ENCODE measurements at places on chromosomes 6 and 20. TPM values are rescaled to one million over a fixed set of nuclear protein-coding genes. Genes with fewer than 3 reads are reported as not detected.

DNA sequence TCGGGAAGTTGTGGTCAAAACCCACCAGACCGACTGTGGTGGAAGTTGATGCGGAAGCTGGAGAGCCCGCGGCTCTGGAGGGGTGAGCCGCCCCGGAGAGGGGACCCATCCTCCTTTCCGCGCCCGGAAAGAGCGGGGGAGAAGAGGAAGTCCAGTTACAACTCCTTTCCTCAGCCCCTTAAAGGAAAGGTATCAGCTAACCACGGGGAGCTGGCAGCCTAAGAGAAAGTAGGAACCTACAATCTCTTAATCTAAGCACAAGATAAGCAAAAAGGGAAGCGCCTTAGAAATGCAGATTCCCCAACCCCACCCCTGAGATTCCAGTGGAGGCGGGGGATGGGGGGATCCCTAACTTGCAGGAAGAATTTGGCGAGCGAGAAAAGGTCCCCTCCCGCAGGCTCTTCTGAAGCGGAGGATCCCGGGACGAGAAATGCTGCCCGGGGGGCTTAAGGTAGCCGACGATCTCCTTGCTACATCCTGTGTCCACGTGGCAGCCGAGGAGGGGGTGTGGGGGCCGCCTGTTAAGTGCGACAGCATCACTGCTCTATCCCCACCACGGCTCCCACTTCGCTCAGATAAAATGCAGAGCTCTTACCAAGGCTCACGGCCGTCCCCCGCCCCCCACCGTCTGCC, 87.5 kb downstream of the ZFP64 start:
- DNase-seq, result no peak

DNA sequence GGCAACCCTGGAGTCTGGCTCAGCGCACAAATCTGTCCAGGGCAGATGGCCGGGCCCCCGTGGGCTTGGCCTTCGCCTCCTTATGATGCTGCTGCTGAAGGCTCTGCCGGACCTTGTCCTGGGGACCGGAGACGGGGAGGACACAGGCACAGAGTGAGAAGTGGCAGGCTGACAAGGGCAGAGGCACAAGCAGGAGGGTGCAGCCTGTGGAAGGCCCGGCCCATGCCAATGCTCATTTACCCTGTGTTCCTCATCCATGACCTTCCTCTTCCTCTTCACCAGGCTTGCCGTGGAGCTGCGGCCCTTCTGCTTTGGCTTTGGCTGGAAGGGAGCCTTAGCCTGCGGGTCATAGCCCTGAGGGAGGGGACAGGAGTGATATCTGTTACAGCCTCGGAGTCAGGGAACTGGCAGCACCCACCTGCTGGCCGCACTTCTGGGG, 2.4 kb downstream of the B3GALT4 start:
- DNase-seq, result no peak

- DNase-seq, result no peak
Measured at GRCh38 chr20:53146201-53146891, 174.2 kb downstream of the TSHZ2 start.

GRCh38 chr20:54822386-54822785, 347.0 kb downstream of the DOK5 start:
- DNase-seq, result no peak

DNA sequence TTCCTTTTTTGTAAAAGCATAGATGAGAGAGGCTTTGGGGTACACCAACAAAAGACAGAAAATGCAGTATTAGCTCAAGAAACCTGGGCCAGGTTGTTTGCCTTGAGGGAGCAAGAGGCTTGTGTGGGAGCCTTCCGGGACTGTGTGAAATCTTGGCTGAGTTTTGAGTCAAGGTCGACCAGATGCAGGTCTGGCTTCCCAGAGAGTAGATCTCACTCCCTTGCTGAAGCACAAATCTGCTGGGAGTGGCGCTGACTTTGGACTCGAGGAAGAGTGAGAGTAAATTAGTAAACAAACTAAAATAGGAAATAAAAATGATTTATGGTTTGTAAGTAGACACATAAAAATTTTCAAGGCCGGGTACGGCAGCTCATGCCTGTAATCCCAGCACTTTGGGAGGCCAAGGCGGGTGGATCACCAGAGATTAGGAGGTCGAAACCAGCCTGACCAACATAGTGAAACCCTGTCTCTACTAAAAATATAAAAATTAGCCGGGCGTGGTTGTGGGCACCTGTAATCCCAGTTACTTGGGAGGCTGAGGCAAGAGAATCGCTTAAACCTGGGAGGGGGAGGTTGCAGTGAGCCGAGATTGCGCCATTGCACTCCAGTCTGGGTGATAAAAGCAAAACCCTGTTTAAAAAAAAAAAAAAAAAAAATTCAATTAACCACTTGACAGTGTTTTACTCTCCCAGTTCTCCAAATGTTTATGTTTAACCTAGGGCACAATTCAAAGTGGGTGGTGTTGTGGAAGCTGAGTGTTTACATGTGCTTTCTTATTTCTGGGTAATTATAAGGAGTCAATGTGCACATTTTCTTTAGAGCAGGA, 27.7 kb upstream of the EDN1 start:
- DNase-seq, result no peak

- DNase-seq, result no peak
Measured at GRCh38 chr6:34157236-34157830, 11.4 kb upstream of the GRM4 start.

GRCh38 chr6:169201985-169202384, 51.7 kb downstream of the THBS2 start:
- no peak for DNase-seq

DNA sequence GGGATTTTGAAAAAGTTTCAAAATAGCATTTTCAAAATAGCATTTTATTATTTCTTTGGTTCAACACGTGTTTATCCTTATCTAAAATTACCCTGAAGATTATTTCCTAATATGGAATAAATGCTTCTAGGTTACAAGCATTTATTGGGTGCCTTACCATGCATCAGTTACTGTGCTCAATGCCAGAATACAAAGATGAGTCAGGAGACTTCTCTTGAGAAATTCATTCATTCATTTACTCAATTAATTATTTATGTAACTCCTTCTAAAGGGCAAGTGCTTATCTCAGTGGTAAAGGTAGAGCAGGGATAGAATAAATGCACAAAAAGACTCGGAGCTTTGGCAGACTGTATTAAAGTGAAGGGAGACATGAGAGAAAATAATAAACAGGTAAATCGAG, 150.1 kb upstream of the PDE7B start:
- peak; percentile 3 for DNase-seq

- peak; percentile 55 for DNase-seq
Measured at GRCh38 chr6:81451787-81452186, 300.7 kb downstream of the TENT5A start.

DNA sequence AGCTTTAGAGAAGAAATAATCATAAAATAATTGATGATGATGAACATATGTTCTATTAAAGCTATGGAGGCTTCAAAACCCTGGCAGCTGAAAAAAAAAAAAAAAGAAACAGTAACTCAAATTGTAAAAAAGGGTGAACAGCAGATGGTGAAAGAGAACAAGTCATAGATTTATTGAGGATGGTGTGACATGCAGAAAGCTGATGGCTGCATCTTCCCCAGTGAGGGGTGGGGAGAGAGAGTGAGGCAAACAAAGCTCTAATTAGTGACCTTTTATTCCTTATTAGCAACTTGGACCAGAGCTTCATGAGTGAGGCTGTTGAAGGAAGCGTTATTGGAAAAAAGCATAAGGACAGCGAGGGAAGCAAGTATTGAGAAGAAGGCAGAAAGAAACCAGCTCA, 191.7 kb downstream of the EDN1 start:
- DNase-seq, result no peak

- DNase-seq, result no peak
Measured at GRCh38 chr6:53614676-53615075, 50.9 kb downstream of the KLHL31 start.

DNA sequence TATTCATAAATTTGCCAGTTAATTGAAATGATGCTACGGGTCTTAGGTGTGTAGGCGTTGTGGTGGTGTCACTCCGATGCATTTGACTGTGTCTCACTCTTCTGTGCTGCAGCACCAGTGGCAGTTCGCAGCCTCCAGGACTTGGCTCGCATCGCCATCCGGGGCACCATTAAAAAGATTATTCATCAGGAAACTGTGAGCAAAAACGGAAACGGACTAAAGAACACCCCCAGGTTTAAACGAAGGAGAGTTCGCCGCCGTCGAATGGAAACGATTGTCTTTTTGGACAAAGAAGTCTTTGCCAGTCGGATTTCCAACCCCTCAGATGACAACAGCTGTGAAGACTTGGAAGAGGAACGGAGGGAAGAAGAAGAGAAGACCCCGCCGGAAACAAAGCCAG, 17.6 kb downstream of the PCMTD2 start:
- no peak for DNase-seq

DNA sequence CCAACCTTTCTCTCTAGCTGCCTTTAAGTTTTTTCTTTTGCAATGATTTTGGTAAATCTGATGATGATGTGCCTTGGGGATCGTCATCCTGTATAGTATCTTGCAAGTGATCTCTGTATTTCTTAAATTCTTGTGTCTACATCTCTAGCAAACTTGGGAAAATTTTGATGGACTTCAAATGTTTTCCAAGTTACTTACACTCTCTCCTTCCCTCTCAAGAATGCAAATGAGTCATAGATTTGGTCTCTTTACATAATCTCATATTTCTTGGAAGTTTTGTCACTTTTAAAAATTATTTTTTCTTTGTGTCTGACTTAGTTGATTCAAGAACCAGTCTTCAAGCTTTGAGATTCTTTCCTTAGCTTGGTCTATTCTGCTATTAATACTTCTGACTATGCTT, 176.4 kb downstream of the TBC1D32 start:
- DNase-seq, result peak; percentile 23

DNA sequence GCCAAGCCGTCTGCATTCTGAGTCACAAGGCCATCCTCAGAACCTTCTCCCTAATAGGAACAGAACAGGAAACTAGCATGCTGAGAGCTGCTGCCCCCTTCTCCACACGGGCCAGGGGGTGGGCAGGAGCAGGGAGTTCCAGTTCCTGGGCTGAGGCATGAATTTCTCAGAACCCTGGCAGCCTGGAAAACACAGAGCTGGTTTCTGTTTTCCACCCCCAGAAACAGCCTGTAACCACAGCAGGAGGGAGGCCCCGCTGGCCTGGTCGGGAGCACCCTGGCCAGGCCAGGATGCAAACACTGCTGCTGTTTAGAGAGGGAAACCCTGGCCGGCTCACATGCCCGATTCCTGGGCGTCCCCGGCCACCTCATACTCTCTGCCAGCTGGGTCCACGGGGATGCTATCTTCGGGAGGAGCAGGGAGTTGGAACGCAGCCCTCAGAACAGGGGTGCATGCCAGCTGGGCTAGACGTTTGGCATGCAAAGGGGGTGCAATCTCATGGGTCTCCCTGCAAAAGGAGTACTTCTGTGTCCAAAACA, 130.1 kb downstream of the NFATC2 start:
- DNase-seq, result no peak

DNA sequence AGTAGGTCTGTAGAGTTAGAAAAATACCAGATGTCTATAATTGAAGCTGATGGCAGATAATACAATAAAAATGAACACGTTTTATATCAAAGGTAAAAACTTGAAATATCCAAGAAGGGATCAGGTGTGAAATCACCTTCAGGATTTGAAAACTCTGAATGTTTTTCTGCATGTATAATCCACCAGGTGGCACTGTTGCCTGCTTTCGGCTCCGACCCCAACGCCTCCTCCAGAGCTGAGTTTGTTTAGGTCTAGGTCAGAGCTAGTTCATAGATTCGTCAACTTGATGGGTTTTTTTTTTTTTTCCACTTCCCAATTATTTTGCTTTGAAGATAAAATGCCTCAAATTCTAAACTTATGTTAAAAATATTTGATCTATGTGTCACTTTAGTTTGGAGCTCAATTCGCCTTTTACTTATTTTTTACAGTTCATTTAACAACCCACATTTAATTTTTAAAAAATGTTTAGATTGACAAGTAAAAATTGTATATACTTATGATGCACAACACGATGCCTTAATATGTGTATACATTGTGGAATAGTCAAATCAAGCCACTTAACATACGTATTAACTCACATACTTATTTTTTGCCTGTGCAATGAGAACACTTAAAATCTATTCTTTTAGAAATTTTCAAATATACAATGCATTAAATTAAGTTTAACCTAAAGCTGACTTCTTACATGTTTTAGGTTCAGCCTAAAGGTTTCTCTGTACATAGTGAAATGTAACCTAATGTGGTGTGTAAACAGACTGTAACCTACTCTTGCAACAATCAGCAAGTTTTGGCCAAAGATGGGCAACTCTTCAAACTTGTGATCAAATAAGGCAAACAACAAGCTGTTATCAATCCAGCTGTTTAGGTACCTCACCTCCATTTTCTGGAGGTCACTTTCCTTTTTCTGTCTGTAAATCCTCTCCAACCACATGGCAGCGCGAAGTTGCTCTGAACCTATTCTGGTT, 39.4 kb upstream of the ENPP4 start:
- DNase-seq, result peak; percentile 69

DNA sequence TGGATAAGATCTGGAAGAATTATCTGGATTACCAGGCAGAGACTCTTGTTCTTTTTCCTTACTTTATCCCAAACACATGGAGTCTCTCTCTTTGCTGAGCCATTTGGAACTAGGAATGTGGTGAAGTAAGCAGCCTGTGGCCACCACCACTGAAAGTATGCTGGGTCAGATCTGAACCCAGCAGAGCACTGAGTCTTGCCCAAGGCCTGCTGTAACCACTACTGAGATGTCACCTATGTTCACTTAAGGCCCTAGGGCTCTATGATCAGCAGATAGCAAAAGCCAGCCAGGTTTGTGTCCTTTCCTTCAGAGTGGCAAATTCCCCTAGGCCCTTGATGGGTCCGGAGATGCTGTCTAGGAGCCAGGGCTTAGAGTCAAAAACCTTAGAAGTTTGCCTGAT, 103.3 kb upstream of the PLN start:
- DNase-seq, result no peak

GRCh38 chr6:157879873-157880254, 56.8 kb downstream of the SNX9 start:
- no peak for DNase-seq

DNA sequence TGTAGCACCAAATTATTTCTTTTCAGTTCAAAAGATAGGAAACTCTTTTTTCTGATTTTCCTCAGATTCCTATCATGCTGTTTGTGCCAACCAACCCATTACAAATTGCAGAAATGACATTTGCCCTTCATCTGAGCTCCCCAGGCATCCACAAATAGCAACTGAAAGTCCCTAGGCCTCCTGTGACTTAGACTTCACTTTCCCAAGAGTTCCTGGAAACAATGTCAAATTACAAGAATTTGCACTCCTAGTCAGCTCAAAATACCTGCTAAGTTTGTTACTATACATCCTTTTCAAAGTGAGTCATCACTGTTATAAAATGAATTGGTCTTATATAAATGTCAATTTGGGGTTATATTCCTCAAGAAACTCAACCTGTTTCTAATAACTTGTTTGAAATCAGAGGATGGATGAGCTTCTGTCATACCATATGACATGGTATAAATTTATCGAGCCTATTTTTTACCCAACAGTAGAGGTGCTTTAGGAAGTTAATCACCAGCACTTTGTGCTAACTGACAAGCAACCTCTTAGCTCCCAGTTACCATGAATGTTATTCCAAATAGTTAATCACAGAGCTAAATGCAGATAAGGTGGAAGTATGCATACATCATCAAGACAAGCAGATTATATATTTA, 256.5 kb downstream of the HACE1 start:
- peak; percentile 39 for DNase-seq

GRCh38 chr6:104630522-104630921, 229.2 kb downstream of the HACE1 start:
- DNase-seq, result no peak

BMP2 gene
- total RNA-seq, result 0.73 TPM

ZC2HC1B gene
- total RNA-seq, result not detected

C6orf132 gene
- total RNA-seq, result 66.0 TPM

BPIFB4 gene
- total RNA-seq, result not detected

MYH7B gene
- total RNA-seq, result 0.04 TPM
